ENCODE measurements at places on chromosomes 13 and 19.

DNA sequence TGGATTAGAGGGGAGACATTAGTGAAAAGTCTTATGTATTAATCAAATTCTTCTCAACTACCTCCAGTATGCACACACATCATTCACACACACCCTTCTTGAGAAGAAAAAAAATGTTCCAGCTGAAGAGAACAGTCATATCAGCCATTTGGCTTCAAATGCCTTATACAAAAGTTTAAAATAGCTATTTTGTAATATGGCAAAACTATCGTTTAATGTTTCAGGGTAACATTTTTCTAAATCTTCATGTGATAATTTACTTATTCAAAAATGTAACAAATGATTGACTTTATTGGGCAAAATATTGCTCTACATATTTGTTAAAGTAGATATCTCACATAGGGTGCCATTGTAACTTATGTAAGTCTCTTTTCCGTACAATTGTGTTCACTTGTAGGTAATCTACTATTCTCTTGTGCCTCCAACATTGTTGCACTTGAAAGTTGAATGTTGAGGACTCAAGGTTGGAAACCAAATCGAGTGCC, 13.6 kb downstream of the ZIC2 start:
- DNase-seq = no peak

- DNase-seq = no peak
These were observed 3.2 kb upstream of the ZNF235 start for GRCh38 chr19:44308011-44308410.

- DNase-seq = no peak
These were observed 94.1 kb downstream of the PCCA start for GRCh38 chr13:100182900-100183490.

DNA sequence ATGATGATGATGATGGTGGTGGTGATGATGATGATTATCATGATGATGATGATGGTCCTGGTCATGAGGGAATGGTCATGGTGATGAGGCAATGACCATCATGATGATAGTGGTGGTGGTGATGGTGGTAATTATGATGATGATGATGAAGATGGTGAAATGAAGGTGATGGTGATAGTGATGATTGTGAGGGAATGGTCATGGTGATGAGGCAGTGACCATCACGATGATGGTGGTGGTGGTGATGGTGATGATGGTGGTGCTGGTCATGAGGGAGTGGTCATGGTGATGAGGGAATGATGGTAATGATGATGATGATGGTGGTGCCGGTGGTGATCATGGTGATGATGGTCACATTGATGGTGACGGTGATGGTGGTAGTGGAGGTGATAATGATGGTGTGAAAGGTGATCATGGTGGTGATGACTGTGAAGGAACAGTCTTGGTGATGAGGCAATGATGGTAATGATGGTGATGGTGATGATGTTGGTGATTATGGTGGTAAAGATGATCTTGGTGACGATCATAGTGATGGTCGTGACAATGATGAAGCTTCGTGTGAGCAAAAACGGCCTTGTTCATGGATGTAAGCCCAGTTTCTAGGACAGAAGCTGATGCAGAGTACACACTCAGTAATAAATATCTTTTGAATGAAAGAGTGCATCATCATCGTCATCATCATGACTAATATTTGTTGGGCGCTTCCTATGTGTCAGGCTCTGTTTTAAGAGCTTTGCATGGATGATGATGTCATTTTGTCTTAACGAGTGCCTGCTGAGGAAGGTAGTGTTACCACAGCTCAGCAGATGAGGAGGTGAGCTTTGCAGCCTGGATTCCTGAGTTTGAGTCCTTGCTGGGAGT, 17.3 kb downstream of the SBK2 start:
- no peak for DNase-seq

- no peak for DNase-seq
These were observed 42.5 kb upstream of the LDLR start for GRCh38 chr19:11046605-11047354.

GRCh38 chr19:4416268-4416667, 13.8 kb downstream of the CHAF1A start:
- DNase-seq = no peak

DNA sequence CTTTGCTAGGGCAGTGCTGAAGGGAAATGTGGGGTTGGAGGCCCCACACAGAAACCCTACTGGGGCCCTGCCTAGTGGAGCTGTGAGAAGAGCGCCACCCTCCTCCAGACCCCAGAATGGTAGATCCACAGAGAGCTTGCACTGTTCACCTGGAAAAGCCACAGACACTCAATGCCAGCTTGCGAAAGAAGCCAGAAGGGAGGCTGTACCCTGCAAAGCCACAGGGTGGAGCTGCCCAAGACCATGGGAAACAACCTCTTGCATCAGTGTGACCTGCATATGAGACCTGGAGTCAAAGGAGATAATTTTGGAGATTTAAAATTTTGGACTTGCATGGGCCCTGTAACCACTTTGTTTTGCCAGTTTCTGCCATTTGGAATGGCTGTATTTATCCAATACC, 615.4 kb upstream of the MIR17HG start:
- peak; percentile 58 for DNase-seq

DNA sequence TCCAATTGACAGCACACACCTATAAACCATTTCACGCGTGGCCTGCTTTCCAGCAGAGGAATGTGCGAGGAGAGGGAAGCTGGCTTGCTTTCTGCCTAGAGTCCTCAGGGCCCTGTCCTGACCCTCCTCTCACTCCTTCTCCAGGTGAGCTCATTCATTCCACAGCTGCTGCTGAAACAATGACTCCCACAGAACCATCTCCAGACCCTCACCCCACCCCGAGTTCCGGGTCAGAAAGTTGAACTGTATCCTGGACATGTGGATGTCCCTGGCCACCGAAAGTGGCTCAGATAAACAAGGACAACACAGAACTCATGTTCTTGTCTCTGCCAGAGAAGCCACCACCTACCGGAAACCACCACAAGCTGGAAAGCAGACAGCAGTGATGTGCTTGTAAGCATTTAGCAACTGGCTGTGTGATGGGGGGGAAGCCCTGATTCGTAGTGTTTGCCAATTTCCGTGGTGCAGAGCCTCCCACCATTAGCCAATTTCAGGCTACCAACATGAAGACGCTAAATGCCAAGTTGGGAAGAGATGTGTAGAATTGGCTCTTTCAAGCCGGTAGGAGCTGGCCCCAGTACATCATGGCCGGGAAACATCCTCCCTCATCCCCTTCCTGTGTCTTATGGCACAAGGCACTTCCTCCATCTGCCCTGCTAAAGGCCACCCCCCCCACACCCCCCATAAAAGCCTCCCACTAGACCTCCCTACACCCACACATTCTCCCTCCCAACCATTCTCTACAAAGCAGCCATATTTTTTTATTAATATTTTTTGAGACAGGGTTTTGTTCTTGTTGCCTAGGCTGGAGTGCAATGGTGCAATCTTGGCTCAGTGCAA, 5.0 kb downstream of the SYCE2 start:
- DNase-seq = no peak

- DNase-seq = no peak
These were observed 8.3 kb downstream of the CAMSAP3 start for GRCh38 chr19:7603919-7604318.

- no peak for DNase-seq
These were observed 486.1 kb upstream of the KLF12 start for GRCh38 chr13:74620308-74620707.

GRCh38 chr19:55179606-55180484, at the start of gene SYT5:
SYT5 (minus strand) TSS chr19:55180289; CDS start chr19:55179041, 1,248 bp downstream.
- DNase-seq = no peak

DNA sequence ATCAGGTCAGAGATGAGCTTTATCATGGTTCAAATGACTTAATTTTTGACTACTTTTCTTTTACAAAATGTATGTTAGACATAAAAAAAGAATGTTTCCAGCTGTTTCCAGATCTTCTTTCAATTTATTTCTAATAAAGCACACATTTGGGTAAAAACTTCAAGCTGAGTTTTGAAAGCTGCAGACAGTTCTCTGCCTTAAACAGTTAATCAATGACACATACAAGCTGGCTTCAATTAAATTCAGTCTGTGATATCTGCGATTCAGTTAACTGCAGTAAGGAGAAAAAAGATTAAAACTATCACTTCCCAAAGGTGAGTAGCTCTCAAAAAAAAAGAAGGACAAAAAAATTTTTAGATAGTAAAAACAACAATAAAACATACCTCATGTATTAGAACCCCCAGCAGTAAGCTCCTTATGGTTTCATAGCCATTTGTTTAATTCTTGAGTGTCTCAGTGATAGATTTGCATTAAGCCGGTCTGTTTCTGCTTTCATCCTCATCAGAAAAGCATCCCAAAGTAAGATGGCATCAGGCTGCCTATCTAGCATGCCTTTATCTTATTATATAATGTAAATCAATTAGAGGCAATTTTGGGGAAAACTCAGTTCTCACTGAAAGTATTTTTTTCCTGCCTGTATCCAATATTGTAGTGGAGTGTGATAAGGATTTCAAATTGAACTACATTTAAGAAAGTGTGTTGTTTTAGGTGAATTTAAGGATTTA, 81.8 kb upstream of the STARD13 start:
- DNase-seq = no peak

GRCh38 chr13:63737418-63737817, 2321.8 kb upstream of the PCDH20 start:
- no peak for DNase-seq

GRCh38 chr19:56403261-56403660, 871 bp upstream of the ZNF583 start:
- no peak for DNase-seq

DNA sequence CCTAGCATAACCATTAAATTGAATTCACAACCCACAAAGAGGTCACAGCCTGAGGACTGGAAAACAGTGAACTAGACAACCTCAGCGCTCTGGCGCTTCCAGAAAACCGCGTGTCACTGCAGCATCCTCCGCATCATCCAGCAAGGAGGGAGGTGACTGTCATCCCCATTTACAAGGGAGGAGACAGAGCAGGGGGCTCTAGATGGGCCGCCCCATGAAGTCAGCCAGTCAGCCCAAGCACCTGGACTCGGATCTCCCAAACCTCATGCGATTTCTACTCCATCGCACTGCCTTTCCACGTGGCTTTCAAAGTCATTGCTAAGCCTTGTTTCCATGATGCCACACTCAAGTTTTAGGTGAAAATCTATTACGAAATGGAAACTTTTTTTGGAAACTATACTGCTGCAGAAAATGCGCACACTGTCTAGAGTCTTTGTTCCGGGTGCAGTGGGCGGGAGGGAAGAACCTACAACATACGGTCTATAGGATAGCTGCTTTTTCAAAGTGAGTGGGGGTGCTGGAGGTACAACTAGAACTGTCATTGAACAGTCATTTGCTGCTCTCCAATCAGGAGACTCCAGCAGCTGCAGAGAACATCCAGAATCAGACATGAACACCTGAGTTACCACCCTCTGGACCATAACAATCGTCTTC, 2.8 kb downstream of the AP3D1 start:
- no peak for DNase-seq

DNA sequence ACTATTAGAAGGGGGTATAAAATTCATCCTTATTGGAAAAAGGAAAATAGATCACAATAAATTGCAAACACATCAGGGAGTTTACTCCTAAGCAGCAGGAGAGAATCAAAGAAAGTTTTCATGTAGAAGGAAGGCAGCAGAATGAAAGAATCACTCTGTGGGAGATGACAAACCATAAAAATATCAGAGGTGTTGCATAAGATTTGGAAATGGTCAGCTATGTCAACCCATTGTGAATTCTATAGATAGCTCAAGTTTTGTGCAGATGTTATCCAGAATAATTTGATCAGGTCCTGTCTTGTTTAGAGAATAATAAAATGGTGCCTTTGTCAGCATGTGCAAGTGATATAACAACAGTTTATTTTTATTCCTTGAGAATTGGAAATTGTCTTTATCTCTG, 622.4 kb downstream of the DCT start:
- no peak for DNase-seq

DNA sequence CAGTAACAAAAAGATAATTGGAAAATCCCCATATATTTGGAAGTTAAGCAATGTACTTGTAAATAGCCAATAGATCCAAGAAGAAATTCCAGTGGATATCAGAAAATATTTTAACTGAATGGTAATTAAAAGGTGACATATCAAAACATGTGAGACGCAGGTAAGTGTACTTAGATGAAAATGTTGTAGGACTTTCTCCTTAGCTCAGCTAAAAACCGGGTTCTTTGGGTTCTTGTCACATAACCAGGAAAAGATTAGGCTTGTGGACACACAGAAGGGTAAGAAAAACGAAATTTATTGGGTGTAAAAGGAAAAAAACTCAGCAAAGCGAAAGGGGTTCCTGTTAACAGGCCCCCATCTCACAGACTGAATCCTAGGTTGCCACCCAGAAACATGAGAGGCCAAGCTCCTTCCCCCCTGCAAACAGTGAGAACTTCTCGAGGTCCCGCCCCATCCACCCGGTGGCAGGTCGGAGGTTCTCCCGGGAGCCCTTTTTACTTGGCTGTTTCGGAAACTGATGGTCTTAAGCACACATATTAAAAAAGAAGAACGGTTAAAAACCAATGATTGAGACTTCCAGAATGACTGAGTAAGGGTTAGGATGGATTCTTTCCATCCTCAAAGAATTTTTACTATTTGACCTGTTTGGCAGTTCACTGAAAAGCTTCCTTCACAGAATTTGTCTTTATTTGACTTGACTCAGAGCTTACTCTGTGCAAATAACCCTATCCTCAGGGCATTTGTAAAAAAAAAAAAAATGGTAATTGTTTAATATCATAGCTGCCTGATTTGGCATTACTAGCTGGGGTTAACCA, 3.1 kb upstream of the CCDC70 start:
- no peak for DNase-seq

- no peak for DNase-seq
These were observed 10.6 kb downstream of the CSNK1A1L start for GRCh38 chr13:37094840-37095239.

DNA sequence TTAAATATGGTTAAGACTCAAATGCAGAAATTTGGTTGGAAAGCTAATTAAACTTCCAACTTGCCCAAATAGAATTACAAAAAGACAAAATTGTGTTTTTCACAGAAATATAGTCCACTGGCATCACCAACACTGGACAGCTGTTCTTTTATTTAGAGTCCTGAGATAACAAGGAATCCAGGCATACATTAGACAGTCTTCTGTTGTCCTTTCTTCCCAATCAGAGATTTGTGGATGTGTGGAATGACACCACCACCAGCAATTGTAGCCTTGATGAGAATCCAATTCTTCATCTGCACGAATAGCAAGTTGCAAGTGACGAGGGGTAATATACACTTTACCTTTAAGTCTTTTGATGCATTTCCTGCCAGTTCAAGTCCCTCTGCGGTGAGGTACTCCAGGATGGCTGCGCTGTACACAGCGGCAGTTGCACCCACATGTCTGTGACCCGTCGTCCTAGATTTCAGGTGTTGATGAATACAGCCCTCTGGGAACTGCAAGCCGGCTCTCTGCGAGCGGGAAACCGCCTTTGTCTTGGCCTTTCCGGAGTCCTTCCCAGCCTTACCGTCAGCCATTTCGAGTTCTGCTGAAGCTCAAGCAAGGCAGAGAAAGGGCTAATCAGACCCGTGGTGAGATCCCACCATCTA, 14.7 kb downstream of the UBAC2 start:
- no peak for DNase-seq
